ENCODE measurements at places on chromosomes 3 and 15.

- DNase-seq = peak; percentile 52
Measured at GRCh38 chr3:184710870-184711492, 883 bp downstream of the MAGEF1 start.

GRCh38 chr15:48451736-48452135, 120.5 kb downstream of the DUT start:
- no peak for DNase-seq

- no peak for DNase-seq
Measured at GRCh38 chr3:54671511-54671910, 256.3 kb downstream of the LRTM1 start.

GRCh38 chr3:59388555-59389270, 338.9 kb upstream of the CFAP20DC start:
- DNase-seq = no peak

DNA sequence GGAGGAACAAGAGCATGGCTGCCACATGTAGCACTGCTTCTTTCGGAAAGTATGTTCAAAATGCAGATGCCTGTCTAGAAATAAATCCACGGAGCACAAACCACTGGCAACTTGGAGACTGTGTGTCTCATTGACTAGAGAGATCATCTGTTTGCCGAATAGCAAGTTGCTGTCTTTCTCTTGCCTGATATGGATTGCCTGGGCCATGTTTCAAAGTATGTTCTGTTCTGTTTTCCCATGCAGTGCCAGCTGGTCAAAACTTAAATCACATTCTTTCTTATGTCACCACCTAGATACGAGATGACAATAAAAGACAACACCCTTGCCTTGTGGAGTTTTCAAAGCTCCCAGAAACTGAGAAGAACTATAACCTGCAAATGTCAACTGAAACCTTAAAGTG, 318.9 kb downstream of the RYR3 start:
- DNase-seq = no peak

- DNase-seq = no peak
Measured at GRCh38 chr3:97470481-97470880, 294.1 kb upstream of the ARL6 start.

Data from hematopoietic multipotent progenitor cell (in vitro differentiated cells).